ENCODE measurements at places on chromosomes 16 and 17.

GRCh38 chr16:23435500-23435899 is 17.5 kb downstream of the COG7 start:
- peak; percentile 67 for DNase-seq

GRCh38 chr17:78357672-78358537 is 2.0 kb downstream of the SOCS3 start:
- DNase-seq: no peak

DNA sequence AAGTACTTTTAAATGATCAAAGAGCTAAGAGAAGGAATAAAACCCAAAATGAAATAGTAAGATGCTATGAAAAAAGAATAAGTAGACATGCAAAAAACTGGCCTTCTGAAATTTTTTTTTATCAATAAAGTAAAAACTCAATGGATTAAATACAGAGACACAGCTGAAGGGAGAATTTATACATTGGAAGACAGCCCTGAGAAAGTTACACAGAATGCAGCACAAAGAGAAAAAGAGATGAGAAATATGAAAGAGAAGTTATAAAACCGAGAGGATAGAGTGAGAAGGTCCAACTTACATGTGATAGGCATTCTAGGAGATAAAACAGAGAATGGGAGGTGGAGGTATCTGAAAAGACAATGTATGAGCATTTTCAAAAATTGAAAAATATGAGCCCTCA is 57.0 kb downstream of the MARF1 start:
- DNase-seq: no peak

DNA sequence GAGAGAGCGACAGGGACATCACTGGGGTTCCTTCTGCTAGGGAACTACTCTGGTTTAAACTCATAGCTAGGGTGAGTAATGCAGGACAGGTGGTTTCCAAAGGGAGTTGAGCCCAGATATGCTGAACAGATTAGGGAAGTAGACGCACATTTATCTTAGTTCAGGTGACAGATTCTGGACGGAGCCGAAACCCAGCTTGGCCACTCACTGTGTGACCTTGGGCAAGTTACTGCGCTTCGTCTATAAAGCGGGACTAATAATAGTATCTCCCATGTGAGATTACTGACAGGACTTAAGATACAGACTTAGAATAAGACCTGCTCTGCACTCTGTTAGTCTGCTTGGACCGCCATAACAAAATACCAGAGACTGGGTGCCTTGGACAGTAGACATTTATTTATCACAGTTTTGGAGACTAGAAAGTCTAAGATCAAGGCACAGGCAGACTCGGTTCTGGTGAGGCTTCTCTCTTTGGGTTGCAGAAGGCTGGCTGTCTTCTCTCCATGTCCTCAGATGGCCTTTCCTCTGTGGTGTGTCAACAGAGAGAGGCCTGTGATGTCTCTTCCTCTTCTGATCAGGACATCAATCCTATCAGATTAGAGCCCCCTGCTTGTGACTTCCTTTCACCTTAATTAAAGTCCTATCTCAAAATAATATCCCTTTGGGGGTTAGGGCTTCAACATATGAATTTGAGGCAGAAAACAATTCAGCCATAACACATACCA is 12.1 kb downstream of the SCNN1G start:
- DNase-seq: no peak

DNA sequence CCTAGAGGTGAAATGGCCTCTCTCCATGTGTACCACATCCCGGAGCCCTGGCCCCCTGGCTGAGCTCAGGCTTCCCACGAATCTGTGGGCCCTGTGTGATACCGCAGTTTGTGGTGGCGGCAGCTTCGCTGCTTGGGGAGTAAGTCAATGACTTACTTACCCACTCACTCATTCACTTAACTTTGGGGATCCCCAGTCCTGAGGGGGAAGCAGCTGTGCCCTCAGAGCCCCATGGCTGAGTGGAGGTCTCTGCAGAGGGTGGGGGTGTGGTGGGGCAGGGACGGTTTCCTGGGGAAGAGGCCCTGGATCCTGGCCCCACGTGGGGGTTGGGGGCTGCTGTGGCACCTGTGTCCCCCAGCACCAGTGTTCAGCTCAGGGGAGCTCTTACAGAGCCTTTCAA is 13.2 kb downstream of the KCNJ12 start:
- DNase-seq: no peak
